ENCODE measurements at places on chromosomes 11 and 22. TPM values are rescaled to one million over a fixed set of nuclear protein-coding genes. Genes with fewer than 3 reads are reported as not detected.

- DNase-seq, result no peak
Observed at GRCh38 chr22:50141891-50142363, 28.6 kb upstream of the PANX2 start.

- DNase-seq, result peak; percentile 71
Observed at GRCh38 chr22:40525250-40525884, 111.2 kb downstream of the MRTFA start.

DNA sequence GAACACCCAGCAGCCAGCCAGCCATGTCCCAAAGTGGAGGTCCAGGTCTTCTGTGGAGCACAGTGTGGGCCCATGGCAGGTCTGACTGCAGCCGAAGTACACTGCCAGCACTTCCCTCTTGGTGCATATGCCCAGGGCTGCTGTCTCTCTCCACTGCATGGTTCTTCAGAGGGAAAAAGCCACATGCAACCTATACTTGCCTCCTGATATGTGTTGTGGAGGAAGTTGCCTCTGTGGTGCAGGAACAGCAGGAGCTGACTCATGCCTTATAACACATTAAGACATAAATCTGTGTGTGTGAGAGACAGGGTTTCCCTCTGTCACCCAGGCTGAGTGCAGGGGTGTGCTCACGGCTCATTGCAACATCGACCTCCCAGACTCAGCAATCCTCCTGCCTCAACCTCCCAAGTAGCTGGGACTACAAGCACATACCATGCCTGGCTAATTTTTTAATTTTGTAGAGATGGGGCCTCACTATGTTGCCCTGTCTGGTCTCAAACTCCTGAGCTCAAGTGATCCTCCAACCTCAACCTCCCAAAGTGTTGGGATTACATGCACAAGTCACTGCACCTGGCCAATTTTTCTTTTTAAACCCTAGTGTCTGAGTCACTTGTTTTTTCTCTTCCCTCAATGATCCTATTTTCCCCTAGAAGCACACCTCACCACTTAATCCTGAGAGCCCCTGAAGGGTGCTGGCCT, 98.8 kb downstream of the MPPED2 start:
- DNase-seq, result no peak

GRCh38 chr11:32713496-32713895, 81.0 kb downstream of the CCDC73 start:
- no peak for DNase-seq

- DNase-seq, result no peak
Observed at GRCh38 chr11:130300567-130300966, 14.2 kb downstream of the ZBTB44 start.

- DNase-seq, result peak; percentile 78
Observed at GRCh38 chr22:39349506-39349966, 255 bp upstream of the SYNGR1 start.

DNA sequence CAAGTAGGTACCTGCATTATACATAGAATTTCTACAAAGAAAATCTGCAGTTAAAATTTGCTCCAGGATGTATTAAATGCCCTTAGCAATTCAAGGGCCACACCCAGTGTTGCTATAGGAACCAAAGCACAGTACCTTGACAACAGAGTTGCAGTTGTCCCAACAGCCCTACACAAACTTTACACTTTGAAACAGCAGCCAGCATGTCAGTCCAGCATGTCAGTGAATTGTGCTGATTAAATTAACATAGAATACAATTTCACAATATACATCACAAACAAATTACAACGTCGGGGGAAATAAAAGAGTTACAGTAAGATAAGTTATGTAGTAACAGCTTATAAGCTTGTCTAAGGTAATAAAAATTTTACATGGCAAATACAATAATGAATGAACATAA, 389.2 kb downstream of the SOX6 start:
- DNase-seq, result no peak

DNA sequence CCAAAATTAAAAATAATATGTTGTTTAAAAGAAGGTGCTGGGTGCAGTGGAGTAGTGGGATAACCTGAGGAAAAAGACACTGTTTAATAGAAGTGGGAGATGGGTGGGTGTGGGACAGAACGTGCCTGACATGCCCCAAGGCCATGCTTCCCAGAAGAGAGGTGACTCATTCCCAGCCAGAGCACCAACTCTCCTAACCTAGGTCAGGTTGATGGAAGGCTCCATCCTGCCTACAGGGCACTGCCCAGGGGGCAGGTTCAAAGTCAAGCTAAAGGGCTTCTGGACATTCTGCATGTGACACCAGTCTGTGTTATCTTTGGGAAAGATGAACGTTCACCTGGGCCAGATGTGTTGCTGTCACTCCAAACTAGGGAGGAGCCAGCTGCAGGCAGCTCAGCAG, 453.1 kb downstream of the SOX6 start:
- DNase-seq, result no peak

Gene F2
- 0.36 TPM for total RNA-seq

Data from ovary (tissue), 10 donors.